Mononuclear cell (primary cell): ENCODE measurements at places on chromosomes 7 and 10. TPM values are rescaled to one million over a fixed set of nuclear protein-coding genes. Genes with fewer than 3 reads are reported as not detected.

Gene HOXA7
- total RNA-seq = 0.10 TPM

Gene KCNK18
- not detected for total RNA-seq

Gene LIPN
- total RNA-seq = 3.0 TPM

Gene DYDC2
- not detected for total RNA-seq

Gene CPXM2
- total RNA-seq = not detected

Gene GPR26
- total RNA-seq = under 0.01 TPM

Gene CALU
- 39.9 TPM for total RNA-seq

Gene ZNF485
- total RNA-seq = 1.9 TPM

Gene CH25H
- 0.63 TPM for total RNA-seq

Gene ACSL5
- 13.3 TPM for total RNA-seq

Gene CALML5
- not detected for total RNA-seq

Gene FANK1
- total RNA-seq = 0.21 TPM

Gene SMARCD3
- total RNA-seq = 35.8 TPM

Gene KIAA1217
- 0.21 TPM for total RNA-seq

Gene STARD3NL
- 30.1 TPM for total RNA-seq

Gene EBLN1
- not detected for total RNA-seq

Gene CCDC3
- 0.21 TPM for total RNA-seq

Gene UCMA
- not detected for total RNA-seq

Gene HGF
- total RNA-seq = 2.7 TPM

Gene FOXI2
- total RNA-seq = not detected

Gene GIMAP1
- 10.0 TPM for total RNA-seq

Gene SEMA3C
- total RNA-seq = 9.7 TPM

Gene GPER1
- 0.42 TPM for total RNA-seq

Gene ANLN
- total RNA-seq = 3.7 TPM

Gene TET1
- total RNA-seq = 1.5 TPM

Gene ZMYND11
- 18.1 TPM for total RNA-seq

Gene MNX1
- not detected for total RNA-seq

Gene C10orf105
- 0.31 TPM for total RNA-seq

Gene ASAH2
- total RNA-seq = 0.21 TPM

Gene ARMS2
- not detected for total RNA-seq

Gene RET
- 0.63 TPM for total RNA-seq

Gene MSMB
- not detected for total RNA-seq

Gene DNAH11
- total RNA-seq = under 0.01 TPM

Gene MBLAC1
- 1.5 TPM for total RNA-seq

Gene NUTM2B
- total RNA-seq = 0.63 TPM

Gene FFAR4
- total RNA-seq = under 0.01 TPM

Gene RNF32
- 0.10 TPM for total RNA-seq

Gene JMJD1C
- total RNA-seq = 572 TPM

Gene OR6V1
- not detected for total RNA-seq

Gene AGR3
- total RNA-seq = not detected
